ENCODE measurements at places on chromosomes 6 and 20.

GRCh38 chr20:14259689-14260088 lies 77.7 kb downstream of the FLRT3 start:
- DNase-seq, result no peak

DNA sequence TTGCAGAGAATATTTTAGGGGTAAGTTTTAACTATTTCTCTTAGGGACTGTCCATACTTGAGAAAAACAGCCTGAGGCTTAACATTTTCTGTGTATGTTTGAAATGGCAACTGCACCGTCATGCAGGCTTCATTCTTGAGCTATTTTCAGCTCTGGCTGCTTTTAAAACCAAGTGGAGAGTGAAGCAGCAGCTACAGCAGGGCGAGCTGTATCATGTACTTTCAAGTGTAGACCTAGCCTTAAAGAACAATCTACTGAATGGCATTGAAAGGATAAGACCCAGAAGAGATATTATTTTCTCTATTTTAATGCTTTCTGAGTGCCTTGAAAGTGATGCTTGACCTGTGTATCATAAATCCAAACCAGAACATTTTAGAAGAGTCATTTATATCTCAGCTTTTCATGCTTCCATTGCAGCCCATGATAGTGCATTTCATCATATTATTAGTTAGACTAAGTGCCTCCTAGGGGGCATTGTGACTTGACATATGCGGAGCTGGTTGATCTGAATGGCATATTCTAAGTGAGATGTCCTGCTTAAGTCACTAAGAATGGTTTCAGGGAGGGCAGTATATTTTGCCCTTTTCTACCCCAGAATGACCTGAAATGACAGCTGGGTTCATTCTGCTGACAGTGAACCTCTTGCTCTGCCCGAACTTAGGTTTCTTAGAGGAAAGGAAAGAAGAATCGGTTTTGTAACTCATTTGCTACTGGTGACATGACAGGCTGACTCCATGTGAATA lies 85.3 kb downstream of the NKAIN2 start:
- DNase-seq, result no peak

DNA sequence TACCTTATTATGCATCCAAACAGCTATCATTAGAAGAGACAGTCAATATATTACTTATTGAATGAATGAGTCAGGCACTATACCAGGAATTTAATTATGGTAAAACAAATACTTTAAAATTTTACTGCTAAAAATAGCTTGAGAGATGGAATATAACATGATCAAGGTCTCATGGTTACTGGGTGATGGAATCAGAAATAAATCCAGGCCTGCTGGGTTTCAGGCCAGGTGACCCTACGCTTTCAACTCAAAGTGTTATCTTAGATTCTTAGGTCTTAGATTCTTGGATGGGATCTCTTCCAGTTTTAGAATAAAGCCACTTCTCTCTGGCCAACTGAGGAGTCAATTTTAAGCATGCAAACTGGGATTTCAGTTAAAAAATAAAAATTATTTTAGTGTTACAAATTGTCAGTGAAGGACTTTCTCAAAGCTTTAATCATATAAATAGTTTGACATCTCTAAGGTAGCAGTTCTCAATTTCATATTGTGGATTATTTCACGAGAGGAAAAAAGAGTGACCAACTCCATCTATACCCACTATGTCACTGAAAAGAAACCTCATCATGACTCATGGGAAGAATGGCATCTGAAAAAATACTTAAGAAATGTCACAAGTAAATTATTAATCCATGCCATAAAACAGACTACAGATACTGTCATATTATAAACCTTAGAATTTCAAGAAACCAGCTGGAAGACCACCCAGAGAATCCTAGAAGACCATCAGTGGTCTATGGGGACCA lies 283.4 kb upstream of the RUNX2 start:
- no peak for DNase-seq

DNA sequence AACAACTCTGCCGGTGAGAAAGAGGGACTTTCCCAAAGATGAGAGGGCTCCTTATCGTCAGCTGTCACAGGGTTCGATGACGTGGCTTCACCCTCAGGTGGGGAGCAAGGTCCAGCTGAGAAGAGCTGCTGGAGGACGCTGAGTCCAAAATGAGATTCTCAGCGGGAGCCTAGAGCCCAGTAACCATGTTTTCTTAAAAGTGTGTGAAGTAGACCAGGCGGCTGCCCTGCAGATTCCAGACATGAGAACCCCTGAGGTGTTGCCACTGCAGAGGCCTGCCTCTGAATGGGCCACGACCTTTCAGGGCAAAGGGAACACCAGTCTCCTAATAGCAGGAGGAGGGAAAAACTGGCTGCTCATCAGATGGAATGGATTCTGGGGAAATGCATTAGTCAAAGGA lies 375.1 kb downstream of the BTBD9 start:
- no peak for DNase-seq

DNA sequence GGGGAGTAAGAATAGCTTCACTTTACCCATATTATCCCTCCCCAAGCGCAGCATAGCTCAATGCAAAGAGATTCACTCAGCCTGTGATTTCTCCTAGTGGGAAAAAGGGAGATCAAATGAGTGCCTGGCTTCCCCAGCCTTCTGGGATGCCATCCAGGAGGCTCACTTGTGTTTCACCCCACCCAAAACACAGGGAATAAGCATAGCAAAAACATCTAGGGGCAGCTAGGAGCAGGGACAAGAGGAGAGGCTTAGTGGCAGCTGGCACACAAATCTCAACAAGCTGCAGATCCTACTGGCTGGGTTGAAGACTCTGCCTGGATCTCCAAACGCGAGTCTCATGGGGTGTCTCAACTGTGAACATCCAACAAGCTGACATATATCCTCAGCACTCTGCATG lies 715.8 kb downstream of the RNF144B start:
- no peak for DNase-seq

DNA sequence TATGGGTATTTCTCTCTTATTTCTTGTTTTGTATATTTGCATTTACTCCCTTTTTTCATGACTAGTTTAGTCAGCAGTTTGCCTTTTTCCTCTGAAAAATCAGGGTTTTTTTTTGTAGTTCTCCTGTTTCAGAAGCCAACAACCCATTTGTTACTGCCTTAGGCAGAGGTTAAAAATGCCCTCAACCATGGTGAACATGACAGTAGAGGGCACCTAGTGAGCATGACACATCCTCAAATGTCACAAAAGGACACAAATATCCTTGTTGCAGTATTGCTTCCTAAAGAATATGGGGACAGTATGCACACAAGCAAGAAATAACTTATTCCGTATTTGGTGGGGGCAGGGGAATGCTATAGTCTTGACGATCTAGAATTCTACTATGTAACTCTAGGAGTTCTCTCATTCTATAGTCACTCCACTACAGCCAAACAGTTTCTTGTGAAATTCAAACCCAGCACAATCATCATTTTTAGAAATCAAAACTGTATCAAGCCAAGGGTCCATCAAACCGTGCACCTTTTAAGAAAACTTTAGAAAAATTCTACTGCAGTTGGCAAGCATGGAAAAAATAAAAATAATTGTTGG lies 47.0 kb downstream of the GOPC start:
- no peak for DNase-seq

- DNase-seq, result no peak
Observed at GRCh38 chr6:134172020-134172705, 119.7 kb upstream of the SLC2A12 start.

DNA sequence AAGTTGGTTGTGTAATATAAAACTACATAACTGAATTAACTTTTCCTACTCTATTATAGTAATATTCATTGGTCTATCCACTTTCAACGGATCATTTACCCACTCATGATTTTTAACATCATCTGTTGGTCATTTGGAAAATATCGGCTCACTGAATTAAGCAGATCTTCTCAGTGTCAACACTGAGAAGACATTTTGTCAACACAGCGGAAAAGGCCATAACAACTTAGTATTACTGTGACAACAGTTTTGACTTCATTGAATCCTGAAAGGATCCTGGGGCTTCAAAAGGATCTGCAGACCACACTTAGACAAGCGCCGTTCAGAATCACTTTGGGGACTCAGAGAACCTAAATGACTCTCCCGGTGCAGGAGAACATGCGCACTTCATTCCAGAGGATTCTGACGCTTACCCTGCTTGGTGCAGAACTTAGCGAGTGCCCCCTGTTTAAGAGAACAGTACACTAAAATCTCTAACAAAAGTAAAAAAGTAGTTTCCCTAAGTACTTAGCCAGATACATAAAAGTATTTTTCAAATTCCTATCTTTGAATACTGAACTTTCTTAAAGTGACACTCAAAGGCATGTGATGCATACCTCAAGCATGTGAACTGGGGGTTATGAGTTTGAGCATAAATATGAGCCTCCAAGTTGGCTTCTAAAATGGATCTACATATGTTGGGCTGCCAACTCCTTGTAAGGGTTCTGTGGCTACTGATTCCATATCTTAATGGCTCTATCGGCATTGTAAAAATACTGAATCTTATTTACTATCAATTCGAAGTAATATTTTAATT lies 4.0 kb downstream of the ZBTB2 start:
- peak; percentile 72 for DNase-seq

DNA sequence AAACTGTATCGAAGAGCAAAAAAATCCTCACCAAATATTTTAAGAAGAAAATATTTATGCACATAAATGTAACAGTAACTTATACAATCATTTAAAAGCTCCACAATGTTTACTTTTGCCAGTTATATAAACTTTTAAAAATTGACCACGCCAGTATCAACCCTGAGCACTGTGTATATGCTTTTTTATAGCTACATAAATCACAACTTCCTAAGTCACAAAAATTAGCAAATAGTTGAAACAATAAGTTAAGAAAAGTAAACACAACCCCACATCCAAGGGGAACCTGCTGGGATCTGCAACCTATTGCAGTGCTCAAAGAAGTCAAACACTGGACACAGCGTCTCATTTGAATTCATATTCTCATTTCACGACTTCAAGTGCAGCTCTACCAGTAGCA lies 89.8 kb upstream of the DST start:
- DNase-seq, result no peak

GRCh38 chr20:16393836-16394235 lies 179.4 kb downstream of the KIF16B start:
- no peak for DNase-seq

GRCh38 chr6:77403424-77403823 lies 59.9 kb downstream of the HTR1B start:
- DNase-seq, result peak; percentile 57

GRCh38 chr6:3137057-3137777 lies 18.7 kb downstream of the BPHL start:
- no peak for DNase-seq

DNA sequence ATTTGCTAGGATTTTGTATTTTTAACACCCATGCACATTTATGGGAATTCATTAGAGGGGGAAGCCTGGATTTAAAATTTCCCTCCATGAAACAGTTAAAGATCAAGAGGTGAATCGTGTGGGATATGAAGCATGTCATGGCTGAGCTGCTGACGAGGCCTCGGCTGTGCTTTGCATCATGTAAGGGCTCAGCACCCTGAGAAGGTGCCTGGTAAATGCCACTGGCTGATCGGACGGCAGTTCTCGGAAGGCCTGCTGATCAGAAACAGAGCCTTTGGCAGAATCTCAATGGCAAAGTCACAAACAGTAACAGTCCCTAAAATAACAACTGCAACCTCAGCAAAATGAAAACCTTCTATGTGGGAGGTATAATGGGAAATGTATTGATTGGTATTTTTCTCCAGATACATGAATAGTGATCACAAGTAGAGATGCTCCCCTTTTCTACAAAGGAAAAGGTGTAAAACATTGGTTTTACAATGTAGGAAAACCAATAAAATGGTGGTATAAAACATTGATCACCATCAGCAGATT lies 53.0 kb upstream of the FUCA2 start:
- DNase-seq, result peak; percentile 7

GRCh38 chr6:116253188-116253504 lies 729 bp downstream of the TSPYL4 start:
- no peak for DNase-seq

- no peak for DNase-seq
Observed at GRCh38 chr20:40631119-40631631, 57.9 kb downstream of the MAFB start.

DNA sequence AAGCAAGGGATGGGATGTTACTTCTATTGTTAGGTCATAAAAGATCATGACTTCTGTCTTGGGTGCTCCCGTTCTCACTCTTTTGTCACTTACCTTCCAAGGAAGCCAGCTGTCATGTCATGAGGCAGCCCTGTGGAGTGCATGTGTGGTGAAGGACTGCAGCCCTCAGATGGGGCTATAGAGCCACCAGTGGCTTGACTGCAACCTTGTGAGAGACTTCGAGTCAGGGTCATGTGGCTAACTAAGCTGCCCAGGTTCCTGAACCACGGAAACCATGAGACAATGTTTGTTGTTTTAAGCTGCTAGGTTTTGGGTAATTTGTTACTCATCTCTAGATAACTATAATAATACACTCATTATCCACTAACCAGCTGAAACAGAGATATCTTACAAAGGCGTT lies 477.1 kb downstream of the BTBD3 start:
- DNase-seq, result no peak

DNA sequence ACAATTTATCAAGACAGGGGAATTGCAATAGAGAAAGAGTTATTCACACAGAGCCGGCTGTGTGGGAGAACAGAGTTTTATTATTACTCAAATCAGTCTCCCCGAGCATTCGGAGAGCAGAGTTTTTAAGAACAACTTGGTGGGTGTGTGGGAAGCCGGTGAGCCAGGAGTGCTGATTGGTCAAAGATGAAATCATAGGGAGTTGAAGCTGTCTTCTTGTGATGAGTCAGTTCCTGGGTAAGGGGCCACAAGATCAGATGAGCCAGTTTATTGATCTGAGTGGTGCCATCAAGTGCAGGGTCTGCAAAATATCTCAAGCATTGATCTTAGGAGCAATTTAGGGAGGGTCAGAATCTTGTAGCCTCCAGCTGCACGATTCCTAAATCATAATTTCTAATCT lies 50.0 kb upstream of the ECI2 start:
- no peak for DNase-seq

All from hepatic stellate cell (primary cell).